ENCODE measurements at places on chromosomes 6 and 20.

DNA sequence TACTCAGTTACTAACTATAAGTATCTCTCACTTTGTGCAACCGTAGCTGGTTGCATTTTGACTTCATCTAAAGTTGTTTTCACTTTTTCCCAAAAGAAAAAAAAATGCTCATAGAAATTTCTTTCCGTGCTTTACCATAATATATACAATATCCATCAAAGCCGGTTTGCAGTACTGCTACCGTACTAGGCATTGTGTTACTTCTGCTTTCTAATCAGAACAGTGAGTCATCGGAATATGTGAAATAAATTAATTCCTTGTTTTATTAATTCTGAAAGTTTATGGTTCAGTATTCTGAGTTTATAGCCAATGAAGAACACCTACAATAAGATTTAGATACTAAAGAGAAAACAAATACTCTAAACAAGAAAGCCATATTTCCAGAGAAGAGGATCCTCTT is 72.5 kb downstream of the TNFRSF21 start:
- no peak for DNase-seq

DNA sequence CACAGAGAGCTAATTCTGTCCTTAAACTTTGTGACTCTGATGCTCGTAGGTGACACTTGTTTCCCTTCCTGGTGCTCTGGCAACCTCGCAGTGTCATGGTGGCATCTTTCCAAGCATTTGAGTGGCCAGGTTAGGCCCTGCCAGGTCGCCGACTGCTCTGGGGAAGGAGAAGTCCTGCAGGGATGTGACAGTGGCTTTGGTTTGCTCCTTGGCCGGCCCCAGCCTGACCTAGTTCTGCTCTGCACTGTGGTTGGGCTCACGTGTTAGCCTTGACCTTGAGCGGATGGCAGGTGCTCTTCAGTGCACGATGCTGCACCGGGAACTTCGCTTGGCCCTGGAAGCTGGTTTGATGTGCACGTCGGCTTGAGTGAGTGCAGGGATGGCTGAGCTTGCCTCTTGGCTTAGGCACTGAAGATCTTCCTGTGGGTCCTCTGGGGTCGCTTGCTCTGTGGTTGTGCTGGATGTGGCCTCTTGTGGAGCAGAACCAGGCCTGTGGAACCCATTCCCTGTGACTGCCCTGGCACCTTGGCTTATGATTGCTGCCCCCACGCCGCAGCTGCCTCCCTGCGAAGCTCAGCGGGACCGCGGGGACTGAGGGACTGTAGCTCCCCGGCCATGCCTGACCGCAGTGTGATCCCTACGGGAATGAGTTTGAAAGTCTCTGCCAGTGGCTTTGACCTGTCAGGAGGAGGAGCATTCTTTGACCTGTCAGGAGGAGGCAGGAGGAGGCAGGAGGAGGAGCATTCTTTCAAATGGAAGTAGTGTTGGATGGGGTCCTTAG is 8.7 kb downstream of the OSBPL2 start:
- no peak for DNase-seq

GRCh38 chr6:121879149-121879548 is 443.7 kb downstream of the GJA1 start:
- no peak for DNase-seq

GRCh38 chr6:15439410-15440025 is 193.6 kb downstream of the JARID2 start:
- DNase-seq, result no peak

DNA sequence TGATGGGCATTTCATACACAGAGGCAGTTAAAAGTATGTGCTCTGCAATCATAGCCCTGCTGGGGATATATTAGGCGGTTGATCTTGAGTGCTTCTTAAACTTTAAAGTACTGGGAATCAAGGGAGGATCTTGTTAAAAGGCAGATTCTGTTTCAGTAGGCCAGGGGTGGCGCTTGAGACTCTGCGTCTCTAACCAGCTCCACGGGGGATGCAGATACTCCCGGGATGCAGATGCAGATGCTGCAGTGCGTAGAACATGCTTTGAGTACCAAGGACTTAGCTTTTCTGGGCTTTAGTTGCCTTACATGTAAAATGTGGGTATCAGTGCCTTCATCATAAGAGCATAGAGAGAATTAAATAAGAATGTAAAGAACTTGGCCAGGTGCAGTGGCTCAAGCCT is 44.4 kb upstream of the ENPP5 start:
- DNase-seq, result no peak

GRCh38 chr20:48910347-48910781 is 11.1 kb upstream of the ARFGEF2 start:
- DNase-seq, result no peak

DNA sequence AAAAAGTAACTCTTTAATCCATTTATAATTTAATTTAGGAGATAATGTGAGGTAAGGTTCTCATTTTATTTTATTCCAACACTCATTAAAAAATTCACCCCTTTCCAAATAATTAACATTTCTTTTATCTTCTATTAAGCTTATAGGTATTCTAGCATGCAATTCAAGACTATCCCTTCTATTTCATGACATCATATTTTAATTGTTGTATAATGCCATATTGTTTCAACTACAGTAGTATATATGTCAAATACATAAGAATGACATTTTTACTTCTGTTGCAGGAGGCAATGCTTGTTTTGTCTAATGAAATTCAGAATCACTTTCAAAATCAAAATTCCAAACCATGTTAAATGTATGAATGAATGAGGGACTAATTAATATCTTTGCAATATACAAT is 76.2 kb downstream of the MAFB start:
- no peak for DNase-seq

DNA sequence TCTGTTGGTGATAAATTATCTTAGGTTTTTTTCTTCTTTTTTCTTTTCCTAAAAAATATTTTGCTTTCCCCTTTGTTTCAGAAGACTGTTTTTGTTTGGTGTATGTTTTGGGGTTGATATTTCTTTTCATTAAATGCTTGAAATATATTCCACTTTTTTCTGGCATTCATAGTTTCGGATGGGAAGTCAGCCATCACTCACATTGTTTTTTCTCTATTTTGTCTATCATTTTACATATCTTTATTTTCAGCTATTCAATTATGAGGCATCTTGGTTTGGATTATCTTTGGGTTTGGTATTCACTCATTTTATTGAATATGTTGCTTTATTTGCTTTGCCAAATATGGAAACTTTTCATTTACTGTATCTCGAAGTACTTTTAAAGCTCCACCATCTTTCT is 600.5 kb upstream of the EYS start:
- no peak for DNase-seq

- DNase-seq, result no peak
These were observed 4.2 kb downstream of the BEND6 start for GRCh38 chr6:56959094-56959493.

DNA sequence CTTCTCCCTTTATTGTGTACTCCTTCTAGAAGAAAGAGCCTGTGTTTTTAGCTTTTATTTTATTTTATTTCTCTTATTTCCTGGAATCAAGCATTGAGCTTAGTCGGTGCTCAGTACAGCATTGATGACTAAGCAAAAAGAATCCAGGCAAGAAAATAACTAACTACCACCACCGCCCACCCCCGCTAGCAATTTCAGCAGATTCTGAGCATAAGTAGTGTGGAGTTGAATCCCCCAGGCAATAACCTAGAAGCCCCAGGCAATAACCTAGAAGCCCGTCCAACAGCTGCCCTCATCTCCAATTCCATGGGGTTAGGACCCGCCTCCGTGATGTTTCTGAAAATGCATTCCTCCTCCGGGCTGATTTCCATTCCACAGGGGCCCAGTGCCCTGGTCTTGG is 258.0 kb upstream of the TAB2 start:
- no peak for DNase-seq

- no peak for DNase-seq
These were observed 35.0 kb downstream of the LRRC1 start for GRCh38 chr6:53829698-53830221.

DNA sequence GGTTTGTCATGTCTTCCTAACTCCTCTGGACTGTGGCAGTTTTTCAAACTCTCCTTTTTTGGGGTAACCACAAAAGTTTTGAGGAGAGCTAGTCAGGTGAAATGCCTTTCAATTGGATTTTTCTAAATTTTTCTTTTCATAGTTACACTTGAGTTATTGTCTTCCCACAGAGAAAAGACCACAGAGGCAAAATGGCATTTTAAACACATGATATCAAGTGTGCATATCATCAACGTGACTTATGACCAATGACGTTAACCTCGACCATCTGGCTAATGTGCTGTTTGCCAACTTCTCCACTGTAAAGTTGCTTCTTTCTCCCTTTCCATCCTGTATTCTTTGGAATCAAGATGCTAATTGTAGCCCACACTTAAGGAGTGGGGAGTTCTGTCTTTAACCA is 41.3 kb upstream of the SNAP25 start:
- no peak for DNase-seq

DNA sequence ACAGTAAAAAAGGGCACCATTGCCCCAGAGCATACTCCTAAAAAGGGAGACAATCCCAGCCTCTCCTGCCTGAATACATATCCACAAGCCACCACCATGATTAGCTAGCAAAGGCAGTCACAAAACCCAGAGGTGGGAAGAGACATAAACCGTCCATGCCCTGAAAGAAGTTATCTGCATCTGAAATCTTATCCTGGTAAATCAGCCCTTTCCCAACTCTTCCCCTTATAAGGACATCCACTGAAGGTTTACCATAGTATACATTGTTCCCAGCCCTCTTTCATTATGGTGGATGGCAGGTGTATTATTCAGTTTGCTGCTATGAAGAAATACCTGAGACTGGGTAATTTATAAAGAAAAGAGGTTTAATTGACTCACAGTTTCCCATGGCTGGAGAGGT is 95.2 kb downstream of the TBC1D7 start:
- DNase-seq, result no peak

DNA sequence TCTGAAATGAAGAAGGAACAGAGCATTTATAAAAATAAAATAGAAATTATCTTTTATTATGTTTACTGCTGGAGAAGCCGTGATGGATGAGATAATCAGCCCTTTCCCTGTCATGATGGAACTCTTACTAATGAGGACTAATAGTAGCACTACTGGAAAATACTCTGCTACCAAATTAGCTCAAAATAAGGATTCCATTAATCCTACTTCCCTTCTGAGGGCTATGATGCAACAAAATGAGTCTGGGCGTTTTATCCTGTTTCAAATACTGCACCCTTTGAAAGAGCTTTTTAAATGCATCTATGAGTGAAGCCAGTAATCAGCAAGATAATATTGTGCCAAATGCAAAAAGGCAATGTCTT is 59.3 kb upstream of the CARMIL1 start:
- DNase-seq, result no peak

GRCh38 chr20:46303176-46303956 is 4.9 kb downstream of the CDH22 start:
- no peak for DNase-seq

DNA sequence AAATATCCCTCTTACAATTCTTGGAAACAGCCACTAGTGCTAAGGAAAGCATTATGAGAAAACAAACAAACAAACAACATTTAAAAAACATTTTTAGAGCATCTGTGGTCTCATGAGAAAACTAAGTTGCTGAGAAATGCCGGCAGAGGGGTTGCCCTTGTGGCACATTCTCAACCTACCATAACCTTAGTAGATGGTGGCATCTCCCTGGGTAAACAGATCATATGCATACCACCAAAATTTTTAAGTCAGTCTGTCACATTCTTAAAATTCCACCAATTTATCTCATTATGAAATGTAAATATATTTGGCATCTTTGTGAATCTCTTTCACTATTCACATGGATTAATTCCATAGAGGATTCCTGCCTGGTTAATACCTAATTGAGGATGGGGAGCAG is 575.7 kb upstream of the MARCKS start:
- DNase-seq, result no peak

DNA sequence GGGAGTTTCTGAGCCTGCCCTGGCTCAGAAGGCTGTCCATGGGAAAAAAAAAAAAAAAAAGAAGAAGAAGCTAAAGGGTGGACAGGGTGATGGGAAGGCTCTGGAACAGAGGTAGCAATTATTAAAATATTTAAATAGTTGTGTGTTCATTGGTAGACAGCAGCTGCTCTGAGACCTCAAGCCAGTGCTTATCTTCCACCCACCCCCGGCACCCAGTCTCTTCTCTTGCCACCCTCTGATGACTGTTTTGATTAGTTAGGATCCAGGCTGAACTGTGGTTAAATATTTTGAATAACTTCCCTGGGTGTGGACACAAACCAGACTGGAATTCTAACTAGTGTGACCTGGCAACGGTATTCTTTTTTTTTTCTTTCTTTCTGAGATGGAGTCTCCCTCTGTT is 16.9 kb upstream of the SRSF3 start:
- DNase-seq, result no peak

- DNase-seq, result no peak
These were observed 239.8 kb upstream of the SULF2 start for GRCh38 chr20:48025051-48025515.

DNA sequence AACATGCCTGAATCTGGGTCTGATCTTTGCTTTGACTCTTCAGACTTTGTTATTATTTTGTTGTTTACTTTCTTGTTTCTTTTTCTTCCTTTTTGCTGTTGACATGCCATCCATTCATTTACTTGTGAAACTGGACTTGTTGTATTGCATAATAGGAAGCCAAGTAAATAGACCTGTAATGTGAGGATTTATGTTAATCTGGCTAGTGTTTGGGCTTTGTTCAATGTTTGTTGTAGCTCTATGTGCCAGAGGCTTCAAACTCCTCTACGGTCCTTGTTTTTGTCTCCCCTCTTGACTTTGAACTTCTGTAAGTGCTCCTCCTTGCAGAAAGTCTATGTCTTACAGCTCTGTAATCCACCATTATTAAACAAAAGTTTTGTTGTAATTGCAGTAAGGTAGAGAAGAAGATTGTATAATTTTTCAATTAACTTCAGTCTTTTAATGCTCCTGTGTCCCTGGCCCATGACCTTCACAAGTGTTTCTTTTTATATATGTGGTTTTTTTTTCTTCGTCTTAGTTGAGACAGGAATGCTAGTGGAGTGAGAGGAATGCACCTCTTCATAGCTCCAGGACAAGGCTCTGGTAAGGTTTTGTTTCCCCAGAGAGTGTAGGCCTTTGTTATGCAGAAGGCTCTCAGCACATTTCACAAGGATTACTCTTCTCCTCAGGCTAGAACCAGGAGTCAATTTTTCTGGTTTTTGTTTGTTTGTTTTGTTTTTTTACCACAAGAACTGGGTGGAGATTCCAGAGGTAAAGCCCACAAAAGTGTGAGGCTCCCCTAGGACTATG is 1061.8 kb upstream of the CITED2 start:
- no peak for DNase-seq

DNA sequence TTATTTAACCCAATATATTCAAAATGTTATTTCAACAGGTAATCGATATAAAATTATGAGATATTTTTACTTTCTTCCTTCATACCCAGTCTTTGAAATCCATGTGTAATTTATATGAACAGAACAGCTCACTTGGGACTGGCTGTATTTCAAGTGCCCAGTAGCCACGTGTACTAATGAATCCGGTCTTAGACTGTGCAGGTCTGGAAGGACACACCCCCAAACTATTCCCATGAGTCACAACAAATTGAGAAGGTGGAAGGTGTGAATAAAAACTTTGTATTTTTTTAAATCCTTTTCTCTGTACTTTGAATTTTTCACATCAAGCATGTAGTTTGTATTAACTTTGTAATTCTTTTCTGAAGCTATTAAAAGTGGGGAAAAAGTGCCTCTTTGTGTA is 2.8 kb downstream of the UNC5CL start:
- no peak for DNase-seq

Data from GM12892 (cell line).